ENCODE measurements at places on chromosomes 4 and X. TPM values are rescaled to one million over a fixed set of nuclear protein-coding genes. Genes with fewer than 3 reads are reported as not detected.

DNA sequence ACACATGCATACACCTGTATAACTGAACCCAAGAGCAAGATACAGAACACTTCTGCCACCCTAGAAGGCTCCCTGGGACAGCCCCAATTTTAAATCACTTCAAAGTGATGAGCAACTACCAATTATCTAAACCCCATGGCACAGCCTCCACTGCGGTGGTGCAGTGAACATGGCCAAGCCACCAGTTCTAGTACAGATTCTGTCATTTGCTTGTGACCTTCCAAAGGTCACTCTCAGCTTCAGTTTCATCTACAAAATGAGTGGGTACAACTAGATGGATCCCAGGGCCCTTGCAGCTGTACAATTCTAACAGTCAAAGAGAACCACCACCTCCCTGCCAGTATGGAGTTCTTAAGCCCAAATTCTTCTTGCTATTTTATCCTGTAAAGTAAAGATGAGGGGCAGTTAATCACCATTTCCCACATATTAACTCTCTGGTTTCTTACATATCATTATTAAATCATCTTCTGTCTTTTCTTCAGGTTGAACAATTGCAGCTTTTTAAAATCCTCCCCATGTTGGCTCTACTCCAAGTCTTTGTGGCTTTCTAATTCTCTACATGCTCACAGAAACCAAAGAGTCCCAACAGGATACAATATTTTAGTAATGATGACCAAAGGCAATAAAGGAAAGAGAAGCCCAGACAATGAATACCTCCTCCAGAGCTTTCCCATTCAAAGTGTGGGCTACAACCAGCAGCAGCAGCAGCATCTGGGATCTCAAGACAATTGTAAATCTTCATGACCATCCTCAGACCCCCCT is 39.0 kb upstream of the GPM6B start:
- DNase-seq: no peak

DNA sequence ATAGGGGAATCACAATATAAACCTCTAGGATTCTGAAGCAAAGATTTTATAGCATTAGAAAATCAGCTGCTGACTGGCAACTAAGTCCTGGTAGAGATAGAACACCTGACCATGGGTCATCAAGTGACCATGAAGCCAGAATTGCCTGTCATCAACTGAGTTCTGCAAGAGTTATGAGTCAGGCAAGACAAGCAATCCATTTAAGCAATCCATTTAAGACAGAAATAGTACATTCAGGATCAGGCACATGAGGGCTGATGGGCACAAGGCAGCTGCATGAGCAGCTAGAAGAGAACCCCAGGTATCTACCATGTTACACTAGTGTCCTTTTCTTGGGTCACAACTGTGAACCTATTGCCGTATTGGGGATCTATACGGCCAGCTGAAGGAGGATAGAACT is 98.9 kb downstream of the SPRY1 start:
- DNase-seq: no peak

DNA sequence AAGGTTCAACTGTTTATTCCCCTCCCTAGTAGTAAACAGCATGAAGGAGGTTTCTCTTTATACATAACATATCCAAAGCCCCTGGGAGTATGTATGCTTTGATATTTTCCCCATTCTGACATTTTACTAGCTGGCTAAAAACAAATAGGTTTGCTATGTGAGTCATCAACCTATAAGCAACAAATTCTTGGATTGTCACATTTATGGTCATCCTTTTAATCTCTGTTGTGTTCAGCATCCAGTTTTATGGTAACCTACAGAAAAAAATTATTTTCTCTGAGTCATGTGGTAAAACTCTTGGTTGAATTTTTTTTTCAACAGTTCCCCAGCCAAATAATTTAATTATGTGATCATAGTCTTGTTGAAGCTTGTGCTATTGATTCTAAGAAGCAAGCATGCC is 734.1 kb downstream of the ADGRL3 start:
- DNase-seq: no peak

The SPIN2A gene
- total RNA-seq: 0.51 TPM

DNA sequence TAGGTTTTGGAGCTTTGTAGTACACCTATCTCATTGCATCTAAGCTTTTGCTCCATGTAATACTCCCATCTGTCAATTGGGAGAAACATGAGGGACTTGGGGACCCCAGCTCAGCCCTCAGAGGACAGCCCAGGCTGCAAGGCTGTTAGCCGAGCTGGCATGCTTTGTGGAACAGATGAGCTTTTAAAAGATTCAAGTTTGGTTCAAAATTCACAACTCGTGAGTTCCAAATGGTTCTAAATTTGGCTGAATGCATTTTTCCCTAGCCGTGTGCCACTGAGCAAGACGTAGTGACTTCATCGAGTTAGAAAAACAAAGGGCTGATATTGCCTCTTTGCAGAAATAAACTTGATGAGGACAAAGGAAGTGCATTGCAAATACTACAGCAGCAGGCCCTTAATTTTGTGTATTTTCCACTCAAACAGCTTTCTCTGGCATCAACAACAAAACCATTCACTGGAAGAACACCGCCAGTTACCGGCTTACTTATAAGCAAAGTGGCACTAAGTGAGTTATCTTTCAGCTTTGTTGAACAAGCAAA is 165.0 kb upstream of the HS3ST1 start:
- no peak for DNase-seq

The HSFX3 gene
- not detected for total RNA-seq

The MAGEC3 gene
- not detected for total RNA-seq

Data from heart right ventricle (tissue), 16 donors.